ENCODE measurements at places on chromosomes 11 and 22.

DNA sequence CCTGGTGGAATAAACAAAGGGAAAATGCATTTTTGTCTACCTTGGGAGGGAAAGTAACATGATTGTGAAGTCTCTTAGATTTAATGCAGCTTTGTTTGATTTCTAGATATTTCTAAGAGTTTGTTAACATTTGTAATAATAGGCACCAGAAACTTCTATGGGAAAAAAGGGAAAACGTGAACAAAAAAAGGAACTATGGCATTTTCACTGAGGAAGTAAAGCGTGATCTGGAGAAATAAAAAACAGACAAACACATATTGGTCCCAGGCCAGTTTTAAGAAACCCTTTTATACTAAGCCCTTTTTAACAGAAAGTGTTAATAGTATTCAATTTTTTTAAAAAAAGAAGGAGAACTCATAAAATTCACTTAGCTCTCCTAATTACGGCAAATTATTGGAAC, 6.9 kb upstream of the MS4A7 start:
- DNase-seq: no peak

DNA sequence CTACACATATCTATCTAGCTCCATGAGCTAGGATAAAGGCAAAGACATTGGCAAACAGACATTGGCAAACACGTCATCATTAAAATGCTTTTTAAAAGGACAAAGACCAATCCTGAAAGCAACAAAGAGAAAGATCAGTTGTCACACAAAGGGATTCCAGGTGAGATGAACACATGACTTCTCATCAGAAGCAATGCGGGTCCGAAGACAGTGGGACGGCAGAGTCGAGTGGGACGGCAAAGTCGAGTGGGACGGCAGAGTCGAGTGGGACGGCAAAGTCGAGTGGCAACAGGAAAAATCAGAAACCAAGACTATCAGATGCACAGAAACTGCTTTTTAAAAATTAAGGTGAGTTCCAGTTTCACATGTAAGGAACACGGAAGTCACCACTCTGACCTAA, 609.5 kb downstream of the BRD1 start:
- no peak for DNase-seq

- DNase-seq: no peak
Measured at GRCh38 chr22:47401976-47402770, 639.7 kb downstream of the TBC1D22A start.

- no peak for DNase-seq
Measured at GRCh38 chr11:20129665-20130064, 30.6 kb downstream of the DBX1 start.

DNA sequence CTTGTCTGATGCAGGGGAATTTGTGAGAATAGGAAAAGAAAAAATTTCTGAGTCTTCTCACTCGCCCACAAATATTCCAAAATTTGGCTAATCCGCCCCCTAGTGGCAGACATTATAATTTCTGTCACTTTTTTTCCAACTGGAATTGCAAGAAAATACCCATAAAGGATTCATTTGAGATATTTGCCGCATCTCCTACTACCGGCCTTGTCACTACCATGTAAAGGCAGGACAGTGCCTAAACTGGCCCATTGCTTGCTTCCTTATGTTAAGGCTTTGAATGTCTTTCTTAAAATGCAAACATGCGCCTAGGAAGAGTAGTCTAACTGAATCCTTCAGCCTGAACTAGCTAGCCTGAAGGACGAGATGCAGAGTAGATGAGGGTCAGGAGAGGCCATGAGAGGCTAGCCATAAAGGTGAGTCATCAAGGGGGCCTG, 9.3 kb upstream of the CEP295 start:
- no peak for DNase-seq

DNA sequence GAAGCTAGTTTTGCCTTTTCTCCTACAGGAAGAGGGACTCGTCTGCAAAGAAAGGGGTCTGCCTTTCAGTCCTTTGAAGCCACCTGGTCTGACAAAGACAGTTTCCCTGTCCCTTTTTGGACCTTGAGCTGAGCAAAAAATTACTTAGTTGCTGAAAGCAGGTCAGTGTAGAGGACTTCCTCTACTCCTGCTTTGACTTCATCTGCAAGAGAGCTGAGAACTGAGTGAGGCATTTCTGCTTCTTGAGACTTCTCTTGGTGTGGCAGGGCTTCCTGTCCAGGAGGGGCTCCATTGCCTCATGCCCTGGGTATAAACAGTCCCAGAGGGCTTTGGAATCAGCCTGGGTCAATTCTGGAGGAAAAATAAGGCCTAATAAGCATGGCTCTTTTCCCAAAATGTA, 73.1 kb downstream of the ZNRF3 start:
- no peak for DNase-seq

DNA sequence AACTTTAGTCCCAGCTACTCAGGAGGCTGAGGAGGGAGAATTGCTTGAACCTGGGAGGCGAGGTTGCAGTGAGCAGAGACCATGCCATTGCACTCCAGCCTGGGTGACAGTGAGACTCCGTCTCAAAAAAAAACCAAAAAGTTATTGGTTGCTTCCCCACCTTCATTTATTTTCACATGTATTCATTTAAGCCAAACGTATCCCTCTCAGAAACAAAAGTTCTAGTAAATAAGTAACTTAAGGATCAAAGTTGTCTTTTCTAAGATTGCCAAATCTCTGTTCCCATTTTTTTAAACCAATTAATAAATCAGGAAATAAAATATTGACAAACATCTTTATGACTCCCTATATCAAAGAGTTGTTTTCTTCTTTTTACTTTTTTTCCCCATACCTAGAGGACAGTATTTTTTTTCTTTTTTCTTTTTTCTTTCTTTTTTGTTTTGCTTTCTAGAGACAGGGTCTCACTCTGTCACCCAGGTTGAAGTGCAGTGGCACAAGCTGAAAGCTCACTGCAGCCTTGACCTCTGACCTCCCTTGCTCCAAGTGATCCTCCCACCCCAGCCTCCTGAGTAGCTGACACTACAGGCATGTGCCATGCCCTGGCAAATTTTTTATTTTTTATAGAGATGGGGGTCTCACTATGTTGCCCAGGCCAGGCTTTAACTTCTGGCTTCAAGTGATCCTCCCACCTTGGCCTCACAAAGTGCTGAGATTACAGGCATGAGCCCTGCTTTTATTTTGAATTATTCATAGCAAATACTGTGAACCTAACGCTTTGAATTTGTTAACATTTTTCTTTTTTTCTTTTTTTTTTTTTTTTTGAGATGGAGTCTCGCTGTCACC, 11.4 kb downstream of the ZFTA start:
- no peak for DNase-seq

- DNase-seq: no peak
Measured at GRCh38 chr11:13561860-13562259, 66.1 kb upstream of the PTH start.

DNA sequence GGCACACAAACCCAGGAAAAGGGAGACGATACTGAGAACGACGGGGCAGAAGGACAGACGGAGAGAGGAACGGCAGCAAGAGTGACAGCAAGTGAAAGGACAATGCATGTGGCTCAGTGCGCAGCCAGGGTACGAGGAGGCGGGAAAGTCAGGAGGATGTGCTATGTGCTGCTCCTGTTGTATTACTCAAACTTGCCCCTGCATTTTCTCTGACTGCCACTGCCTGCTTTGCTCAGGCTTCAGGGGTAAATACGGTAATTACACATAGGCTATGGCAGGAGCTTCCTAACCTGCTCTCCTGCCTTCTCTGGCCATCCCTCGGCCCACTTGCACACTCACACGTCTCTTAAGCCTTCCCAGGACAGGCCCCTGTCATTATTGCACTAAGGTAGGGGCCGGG, 94.8 kb downstream of the FEZ1 start:
- DNase-seq: no peak

GRCh38 chr11:64372802-64373597, 14.0 kb downstream of the RPS6KA4 start:
- no peak for DNase-seq

GRCh38 chr22:19501897-19502447, 22.2 kb downstream of the CLDN5 start:
- DNase-seq: no peak

- no peak for DNase-seq
Measured at GRCh38 chr11:69957849-69958248, 120.3 kb upstream of the ANO1 start.

DNA sequence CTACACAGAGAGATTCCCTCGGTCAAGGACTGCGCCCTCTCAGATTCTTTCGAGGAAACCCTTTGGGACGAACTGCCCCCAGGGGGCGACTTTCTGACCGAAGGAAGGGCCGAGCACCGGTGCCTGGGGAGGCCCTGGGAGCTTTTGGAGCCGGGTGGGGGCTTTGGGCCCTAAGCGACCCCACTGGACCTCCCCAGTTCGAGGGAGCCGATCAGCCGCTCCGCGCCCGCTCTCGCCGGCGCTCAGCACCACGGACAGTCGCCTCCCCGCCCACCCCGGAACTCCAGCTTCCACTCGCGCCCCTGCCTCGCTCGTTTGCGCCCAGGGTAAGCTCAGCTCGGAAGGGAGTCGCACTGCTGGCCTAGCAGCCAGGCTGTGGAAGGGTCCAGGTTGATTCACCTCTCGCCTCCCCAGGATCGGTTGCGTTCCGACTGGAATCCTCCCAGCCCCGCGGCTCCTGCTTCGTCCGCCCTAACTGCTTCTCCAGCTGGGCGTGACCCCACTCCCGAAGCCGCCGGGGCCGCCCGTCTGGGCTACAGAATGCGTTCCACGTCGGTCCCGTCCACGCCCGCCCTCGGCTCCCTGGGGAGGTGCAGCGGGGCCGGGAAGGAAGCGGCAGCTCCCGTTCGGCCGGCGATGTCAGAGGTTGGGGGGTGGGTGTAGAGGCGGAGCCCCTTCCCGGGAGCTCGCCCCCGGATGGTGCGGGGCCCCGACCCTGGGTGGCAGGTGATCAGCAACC, 428 bp downstream of the SCN3B start:
- DNase-seq: no peak

- no peak for DNase-seq
Measured at GRCh38 chr11:39304586-39304985, 2154.9 kb downstream of the LRRC4C start.

GRCh38 chr11:8699903-8700302, 17.3 kb downstream of the RPL27A start:
- no peak for DNase-seq

DNA sequence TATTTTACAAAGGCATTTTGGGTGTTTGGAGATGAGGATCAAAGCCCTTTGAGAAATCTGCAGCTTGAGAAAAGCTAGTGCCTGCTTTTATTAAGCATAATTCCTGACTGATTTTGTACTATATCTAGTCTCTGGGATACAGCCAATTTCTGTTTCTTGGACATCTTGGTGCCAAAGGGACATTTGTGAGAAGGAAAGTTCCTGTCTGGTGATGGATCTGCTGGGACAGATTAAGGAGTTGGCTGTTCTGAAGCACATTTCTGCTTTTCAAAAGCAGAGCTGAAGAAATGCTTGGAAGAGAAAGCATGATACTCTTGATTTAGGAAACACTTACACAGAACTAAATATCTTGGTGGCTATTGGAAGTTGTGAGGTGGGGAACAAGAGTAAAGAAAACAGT, 254.6 kb upstream of the CCDC90B start:
- DNase-seq: no peak

DNA sequence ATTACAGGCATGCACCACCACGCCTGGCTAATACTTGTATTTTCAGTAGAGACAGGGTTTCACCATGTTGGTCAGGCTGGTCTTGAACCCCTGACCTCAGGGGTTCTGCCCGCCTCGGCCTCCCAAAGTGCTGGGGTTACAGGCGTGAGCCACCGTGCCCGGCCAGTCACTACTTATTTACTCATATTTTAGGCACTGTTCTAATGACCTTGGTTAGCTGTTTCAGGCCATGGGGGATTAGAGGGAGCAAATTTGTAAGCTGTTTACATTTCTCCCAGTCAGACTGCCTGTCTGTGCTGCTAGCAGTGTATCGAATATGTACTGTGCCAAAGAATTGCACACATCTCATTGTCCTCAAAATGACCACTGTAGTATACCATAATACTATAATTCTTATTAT, 32.7 kb upstream of the PACSIN2 start:
- DNase-seq: no peak

- DNase-seq: no peak
Measured at GRCh38 chr11:12108875-12109453, 1.4 kb upstream of the MICAL2 start.

DNA sequence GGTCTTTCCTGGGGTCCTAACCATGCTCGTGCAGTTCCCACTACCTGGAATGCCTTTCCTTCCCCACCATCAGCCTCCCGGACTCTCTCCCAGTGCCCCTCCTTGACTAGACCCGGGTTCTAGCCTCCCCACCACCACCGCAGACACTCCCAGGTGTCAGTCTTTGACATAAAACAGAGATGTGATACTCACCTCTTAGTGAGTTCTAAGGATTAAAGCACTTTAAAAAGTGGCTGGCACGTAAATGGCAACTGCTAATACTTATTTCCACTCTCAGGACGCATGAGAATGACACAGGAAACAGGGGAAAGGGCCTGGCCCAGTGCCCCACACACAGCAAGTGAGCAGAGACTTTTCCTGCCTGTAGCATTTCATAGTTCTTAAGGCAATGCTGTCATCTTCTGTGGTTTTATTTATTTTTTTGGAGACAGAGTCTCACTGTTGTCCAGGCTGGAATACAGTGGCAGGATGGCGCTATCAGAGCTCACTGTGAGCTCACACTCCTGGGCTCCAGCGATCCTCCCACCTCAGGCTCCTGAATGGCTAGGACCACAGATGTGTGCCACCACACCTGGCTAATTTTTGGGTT, 1.9 kb upstream of the SLC25A45 start:
- no peak for DNase-seq

- no peak for DNase-seq
Measured at GRCh38 chr11:36431429-36432092, 78.5 kb downstream of the TRAF6 start.

GRCh38 chr11:79353706-79354105, 87.1 kb downstream of the TENM4 start:
- no peak for DNase-seq

DNA sequence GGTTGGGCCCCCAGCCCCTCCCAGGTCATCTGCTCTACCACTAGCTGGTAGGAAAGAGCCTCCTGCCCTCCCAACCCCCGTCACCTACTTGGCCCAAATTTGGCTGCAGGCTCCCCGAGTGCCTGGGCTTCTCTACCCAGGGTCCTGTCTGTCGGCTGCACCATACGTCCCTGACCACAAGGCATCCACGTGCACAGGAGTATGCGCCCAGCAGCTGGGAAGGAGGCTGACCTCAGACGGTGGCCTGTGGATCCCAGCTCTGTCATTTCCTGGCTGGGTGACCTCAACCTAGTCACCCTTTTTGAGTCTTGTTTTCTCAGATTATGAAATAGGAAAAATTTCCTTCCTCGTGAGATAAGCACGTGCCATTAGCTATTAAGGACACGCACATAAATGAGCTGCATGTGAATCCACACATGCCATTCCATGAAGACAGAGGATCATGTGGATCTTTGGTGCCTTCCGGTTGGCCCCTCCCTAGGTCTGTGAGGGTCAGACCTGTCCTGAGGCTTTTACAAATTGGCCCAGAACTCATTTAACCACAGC, 13.7 kb downstream of the CYB561A3 start:
- DNase-seq: no peak

- DNase-seq: no peak
Measured at GRCh38 chr11:3123305-3123704, 41.8 kb downstream of the OSBPL5 start.

- DNase-seq: no peak
Measured at GRCh38 chr11:99968336-99968735, 718.8 kb upstream of the ARHGAP42 start.
